ENCODE measurements at places on chromosomes 6 and 20.

DNA sequence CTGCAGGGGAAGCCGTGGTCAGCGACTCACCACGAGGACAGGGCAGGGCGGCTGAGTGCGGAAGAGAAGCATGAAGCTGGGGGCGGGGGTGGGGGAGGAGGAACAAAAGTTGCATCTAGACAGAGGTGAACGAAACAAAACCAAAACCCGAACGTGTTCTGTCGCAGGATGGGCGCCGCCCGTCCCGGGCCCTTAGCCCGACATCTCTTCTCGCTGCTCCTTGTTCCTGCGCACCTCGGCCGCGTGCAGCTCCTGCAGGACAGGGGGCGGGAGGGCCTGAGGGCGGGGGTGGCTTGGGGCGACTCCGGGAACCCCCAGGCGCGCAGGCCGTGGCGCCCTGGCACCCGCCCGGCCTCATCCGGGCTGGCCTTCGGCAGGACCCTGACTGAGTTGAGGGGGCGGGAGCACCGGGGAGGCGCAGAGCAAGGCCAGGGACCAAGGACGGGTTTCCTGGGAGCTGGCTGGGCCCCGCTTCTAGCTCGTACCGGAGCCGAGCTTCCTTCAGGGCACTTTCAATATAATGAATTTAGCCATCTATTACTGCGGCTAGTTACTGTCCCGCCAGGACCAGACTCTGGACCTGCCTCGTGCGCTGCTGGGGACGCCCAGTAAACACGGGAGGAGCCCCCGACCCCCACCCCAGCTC is 12.0 kb downstream of the STMN3 start:
- no peak for DNase-seq

GRCh38 chr20:22861231-22861980 is 173.7 kb upstream of the SSTR4 start:
- no peak for DNase-seq

DNA sequence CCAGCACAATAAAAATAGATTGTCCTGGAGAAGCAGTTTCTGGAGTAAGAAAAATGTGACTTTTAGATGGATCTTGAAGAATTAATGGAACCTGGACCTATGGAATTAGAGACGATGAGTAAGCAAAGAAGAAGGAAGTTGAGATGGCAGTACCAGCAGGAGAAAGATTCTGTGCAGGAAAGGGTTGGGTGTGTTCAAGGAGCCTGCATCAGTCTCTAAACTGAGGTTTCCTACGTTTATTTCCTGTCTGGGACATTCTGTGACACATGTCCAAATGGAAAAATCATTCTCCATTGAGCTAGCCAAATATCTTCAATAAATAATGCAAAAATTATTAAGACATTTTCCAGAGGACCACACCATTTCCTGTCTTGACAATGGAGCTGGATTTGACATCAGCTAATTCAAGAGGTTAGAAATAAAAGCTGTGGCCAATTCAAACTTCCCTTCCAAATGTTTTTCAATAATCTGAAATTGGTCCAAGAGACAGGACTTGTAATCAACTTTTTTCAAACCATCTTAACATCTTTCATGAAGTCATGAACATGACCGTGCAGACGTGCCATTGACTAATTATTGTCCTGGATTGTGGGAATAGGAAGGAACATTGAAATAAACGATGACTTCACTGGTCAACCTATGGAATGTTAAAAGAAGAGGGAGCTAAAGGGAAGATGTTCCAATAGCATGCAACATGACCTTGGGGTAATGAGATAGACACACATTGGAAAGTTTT is 198.3 kb downstream of the ZNF217 start:
- DNase-seq = no peak

- DNase-seq = no peak
Observed at GRCh38 chr6:31113861-31114540, 599 bp upstream of the PSORS1C1 start.

DNA sequence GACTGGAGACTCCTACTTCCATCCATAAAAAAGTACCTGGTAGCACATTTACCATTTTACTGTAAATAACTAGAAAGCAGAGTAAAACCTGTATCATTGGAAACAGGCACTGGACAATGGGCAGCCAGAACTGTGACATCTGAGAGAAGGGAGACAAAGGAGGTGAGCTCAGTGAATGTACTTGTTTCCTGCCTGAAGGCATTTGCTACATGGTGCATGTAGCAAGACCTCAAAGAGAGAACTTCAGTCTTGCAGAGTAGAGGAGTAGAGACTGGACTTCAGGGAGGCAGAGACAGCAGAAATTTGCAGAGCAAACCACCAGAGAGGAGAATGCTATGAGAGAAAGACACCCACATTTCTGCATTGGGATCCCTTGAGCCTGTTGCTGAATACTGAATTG is 171.0 kb upstream of the CCN2 start:
- no peak for DNase-seq

DNA sequence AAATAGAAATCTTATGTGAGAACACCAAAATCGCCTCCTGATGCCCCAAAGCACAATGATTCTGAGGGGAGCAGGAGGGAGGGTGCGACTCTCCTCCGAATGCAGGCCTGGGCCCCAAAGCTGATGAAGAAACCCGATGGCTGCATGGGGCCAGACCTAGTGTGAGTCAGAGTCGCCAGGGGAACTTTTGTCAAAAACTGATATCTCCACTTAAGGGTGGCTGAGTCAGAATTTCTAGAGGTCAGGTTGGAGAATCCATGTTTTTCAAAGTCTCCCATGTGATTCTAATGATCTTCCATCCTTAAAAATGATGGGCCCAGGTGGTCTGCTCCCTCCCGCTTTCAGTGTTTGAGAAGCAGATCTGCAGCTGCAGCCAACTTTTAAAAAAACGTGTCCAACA is 172.8 kb downstream of the BACH2 start:
- DNase-seq = no peak

GRCh38 chr6:170237999-170238740 is 52.7 kb downstream of the DLL1 start:
- DNase-seq = no peak

Measured in stimulated activated CD8-positive, alpha-beta memory T cell treated with anti-CD3 and anti-CD28 coated beads, Interleukin-2, amount 100 ng/mL, for 1 hour (primary cell).